Stimulated activated CD4-positive, alpha-beta T cell treated with anti-CD3 and anti-CD28 coated beads, Interleukin-1b, Interleukin-23, amount 100 ng/mL, for 1 hour (primary cell): ENCODE measurements at places on chromosomes 6 and 20.

DNA sequence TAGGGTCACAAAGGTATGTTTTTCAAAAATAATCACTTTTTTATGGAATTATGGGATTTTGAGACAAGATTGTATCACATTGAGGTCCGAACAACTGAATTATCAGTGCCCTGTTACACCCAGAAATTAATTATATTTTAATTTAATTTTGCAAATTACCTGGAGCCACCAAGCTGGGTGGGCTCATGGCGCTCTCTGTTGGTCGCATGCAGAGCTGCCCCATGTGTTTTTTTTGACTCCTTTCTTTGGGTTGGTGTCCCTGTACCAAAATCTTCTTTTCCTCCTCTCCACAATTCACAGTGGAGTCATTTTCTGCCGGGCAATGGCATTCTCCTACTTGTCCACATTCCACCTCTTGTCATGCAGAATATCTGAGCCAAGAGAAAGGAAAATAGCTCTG, 38.9 kb upstream of the FRMD1 start:
- DNase-seq = no peak

GRCh38 chr6:135743476-135743875, 108.0 kb upstream of the PDE7B start:
- no peak for DNase-seq

- DNase-seq = no peak
Observed at GRCh38 chr20:45445805-45446562, 23.6 kb upstream of the WFDC2 start.

GRCh38 chr20:48170625-48171024, 385.3 kb upstream of the SULF2 start:
- no peak for DNase-seq

DNA sequence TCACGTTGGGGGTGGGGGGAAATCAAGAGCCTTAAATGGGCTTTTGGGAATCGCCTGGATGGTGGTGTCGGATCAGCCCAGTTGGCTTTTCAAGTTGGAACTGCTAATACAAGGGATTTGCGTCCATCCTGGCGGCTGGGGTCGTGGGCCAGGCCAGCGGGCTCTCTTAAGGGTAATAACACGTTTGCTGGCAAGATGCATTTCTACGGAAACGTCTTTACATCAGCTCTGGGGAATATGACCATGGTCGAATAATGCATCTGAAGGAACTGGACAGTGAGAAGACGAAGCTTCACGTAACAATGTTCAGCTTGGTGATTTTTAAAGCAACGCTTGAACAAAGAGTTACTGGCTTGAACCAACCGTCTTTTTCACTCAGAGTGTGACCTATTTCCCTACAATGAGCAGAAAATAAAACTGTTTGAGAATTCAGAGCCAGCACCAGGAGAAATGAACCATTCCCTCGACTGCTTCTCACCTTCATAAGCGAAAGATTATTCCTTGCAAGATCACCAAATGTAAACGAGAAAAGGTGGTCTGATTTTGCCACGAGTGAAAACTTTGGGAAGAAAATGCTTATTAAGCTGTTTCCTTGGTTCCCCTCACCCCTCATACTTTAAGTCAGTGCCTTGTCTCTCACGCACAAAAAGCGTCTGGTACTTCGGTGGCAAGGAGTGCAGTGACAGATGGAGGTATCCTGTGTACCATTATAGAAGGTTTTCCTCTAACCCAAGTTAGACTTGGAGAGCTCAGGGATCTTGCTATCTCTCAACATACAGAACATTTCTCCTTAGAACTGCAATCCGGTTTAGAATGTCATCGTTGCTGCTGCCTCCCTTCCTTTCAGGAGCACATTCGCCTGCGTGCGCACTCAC, 1.4 kb upstream of the MARCKS start:
- DNase-seq = no peak

- DNase-seq = no peak
Observed at GRCh38 chr6:139931747-139932146, 557.3 kb upstream of the CITED2 start.

GRCh38 chr6:115575285-115575684, 485.4 kb downstream of the FRK start:
- DNase-seq = no peak

GRCh38 chr20:17872434-17872833, 96.2 kb downstream of the SNX5 start:
- no peak for DNase-seq

DNA sequence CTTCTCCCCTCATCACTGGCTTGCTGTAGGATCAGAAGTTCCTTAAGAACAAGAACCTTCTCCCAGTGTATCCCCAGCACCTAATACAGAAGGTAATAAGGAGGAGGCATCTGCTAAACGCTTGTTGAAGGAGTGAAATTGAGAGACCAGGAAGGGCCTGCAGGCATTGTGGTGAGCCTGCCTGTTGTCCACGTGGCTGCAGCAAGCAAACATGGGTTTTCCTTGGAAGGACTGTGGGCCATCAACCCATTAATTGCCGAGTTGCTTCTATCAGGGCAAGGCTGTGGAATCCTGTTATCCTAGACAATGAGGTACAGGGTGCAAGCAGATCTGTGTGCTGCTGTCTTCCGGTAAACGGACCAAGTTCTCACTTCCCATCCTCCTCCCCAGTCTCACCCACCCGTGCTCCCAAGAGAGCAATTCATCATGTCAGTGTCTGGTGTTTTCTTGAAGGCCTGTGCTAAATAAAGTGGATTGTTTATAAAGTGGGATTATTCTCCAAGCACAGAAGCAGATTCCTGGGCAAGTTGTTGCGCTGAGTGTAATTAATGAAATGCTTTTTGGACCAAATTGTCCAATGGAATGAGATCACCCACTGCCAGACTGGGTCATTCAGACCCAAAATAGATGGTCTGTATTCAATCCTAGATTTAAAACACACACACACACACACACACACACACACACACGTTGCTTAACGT, 164.6 kb upstream of the CDYL start:
- no peak for DNase-seq

DNA sequence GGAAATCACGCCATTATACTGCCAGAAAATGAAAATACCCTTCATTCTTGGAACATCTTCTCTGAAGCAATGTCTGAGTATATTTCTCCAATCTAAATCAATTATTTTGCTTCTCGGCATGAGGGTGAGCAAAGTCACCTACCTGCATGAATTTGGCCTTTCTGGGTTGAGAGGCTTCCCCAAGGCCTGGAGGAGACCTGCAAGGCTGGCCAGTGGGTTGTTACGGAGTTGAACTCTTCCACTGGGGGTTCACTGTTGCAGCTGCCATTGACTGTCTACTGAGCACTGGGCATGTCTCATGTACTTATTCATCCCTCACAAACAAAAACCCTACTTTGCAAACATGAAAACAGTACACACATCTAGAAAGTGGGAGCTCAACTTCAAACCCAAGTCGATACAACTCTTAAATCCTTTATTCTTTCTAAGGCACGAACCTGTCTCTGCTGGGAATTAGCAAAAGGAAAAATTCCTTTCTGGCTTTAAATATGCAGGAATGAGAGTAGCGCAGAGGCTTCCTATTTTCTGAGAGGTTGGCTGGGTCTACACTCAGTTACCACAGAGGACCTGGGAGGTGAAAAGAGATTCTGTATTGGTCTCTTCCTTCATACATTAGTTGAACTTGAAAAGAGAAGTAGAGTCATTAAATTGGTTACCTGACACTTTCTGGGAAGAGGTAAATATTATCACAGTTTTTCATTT, 87.6 kb upstream of the SGK1 start:
- no peak for DNase-seq

DNA sequence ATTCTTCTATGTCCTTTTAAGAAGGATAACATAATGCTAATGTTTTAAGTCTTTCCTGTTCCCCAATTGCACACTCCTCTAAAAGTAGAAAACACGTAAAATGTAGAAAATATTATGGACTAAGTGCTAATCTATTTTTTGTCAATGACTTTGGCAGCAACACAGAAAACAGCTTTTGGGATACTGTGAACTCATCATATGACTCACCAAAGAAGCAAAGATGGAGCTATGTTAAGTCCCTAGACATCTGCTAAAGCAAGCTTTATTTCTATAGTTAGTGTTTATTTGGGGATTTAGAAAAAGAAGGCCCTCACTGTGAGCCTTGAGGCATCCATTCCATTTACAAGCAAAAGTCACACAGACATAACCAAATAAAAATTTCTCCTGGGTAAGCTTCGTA, 23.0 kb downstream of the OPN5 start:
- DNase-seq = no peak

DNA sequence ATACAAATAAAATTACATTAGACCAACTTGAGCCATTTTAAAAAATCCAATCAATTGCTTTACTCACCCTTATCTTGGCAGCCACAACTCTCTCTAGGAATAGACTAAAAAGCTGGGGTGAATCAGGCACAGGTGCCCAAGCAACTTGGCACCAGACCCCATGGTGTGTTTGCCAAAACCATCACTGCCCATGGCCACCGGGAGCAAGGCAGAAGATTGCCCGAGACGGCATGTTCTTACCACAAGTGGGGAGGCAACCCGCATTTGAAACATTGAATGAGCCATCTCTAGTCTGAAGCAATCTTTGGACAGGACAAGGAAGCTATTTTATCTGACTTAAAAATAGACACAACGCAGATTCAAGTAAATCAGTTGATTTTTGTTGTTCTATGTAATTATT, 69.0 kb downstream of the SMLR1 start:
- no peak for DNase-seq

GRCh38 chr6:31683591-31683990, 2.7 kb upstream of the LY6G5C start:
- no peak for DNase-seq

- DNase-seq = no peak
Observed at GRCh38 chr20:34328928-34329677, 25.9 kb upstream of the AHCY start.

DNA sequence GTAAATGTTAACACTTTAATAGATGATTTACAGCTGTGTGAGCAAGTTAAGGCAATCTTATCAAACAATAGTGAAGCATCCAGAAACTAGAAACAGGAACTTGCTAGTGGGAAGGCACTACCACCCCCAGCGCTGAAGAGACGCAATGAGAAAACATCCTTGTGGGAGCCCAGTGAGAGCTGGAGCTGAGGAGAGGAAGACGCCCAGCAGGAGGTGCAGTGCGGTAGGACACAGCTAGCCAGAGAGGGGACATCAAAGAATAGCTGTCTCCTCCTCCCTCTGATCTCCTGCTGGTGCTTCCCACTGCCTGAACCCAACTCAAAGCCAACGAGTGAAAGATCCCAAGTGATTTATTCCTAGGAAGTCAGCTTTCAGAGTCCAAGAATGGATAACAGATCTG, 140.3 kb downstream of the COL12A1 start:
- DNase-seq = no peak

- DNase-seq = no peak
Observed at GRCh38 chr20:21936720-21937380, 231.4 kb downstream of the PAX1 start.

DNA sequence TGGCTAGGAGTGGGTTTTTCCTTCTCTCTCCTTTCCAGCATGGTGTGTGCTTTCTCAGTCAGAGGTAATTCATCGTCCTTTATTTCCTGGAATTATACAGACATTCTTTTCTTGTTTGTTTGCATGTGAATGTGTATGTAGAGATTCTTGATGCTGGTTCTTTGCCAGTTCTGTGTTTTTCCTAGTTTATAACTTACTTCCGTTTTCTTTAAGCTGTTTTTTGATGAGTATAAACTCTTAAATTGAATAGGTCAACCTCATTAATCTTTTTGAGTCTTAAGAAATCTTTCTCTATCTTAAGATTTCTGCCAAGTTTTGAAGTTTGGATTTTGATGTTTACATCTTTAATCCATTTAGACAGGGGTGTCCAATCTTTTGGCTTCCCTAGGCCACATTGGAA, 38.7 kb downstream of the IGF2R start:
- no peak for DNase-seq

GRCh38 chr6:138803861-138804260, 8.0 kb downstream of the ECT2L start:
- DNase-seq = no peak

DNA sequence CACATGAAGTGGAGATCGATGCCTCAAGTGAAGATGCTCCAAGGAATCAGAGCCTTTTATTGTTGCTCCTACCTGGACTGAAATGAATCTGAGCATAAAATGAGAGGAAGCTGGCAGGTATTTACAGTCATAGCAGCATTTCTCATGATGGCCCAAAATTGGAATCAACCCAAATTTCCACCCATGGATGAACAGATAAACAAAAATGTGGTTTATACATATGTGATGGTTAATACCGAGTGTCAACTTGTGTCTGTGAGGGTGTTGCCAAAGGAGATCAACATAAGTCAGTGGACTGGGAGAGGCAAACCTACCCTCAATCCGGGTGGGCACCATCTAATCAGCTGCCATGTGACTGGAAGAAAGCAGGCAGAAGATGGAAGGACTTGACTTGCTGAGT, 178.2 kb downstream of the PTPRT start:
- DNase-seq = no peak

DNA sequence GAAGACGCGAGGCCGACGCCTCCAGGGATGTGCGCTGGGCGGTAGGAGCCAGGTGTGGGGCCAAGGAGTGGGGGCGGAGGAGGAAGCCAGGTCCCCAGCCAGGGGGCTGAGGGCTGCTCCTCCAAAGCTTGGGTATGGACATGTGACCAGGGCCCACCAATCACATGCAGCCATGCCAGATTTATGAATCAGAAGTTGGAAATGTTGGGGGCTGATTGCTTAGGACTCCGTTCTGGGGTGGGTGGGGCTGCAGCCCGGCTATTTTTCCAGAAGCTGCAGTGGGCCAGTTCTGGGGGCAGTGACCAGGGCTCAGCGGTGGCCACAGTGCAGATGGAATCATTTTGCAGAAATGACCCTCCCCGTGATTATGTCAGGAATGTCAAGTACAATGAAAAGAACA, 96.0 kb downstream of the CEBPB start:
- no peak for DNase-seq

GRCh38 chr20:32302507-32302872, 25.0 kb downstream of the KIF3B start:
- DNase-seq = no peak

- DNase-seq = no peak
Observed at GRCh38 chr6:142613981-142614380, 312.2 kb downstream of the ADGRG6 start.

- no peak for DNase-seq
Observed at GRCh38 chr6:152669895-152670294, 27.8 kb upstream of the MYCT1 start.

DNA sequence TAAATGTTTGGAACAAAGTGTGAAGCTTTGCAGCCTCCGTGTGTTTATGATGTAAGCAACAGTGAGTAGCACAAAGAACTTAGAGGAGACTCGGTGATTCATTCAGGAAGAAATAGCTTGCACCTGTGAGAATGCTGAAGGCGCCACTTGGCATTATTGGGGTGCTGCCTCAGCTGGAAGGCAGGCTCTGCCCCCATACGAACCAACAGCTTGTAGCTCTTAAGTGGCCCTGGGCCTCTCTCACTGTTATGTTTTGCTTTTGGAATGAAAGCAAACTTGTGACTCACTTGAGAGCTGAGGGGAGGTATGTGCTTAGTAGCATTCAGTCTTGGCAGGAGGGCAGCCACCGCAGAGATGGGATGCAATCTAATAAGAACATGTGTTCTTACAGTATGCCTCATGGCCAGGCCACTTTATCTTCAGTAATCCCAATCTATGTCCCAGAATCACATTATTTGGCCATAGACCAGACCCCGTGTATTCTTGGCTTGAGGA, 310.7 kb downstream of the EYA4 start:
- DNase-seq = no peak
